Fibroblast of skin of right quadriceps (primary cell): ENCODE measurements at places on chromosomes 2 and 18.
A peak's percentile ranks its signal among the peaks of the same experiment; 100 is the strongest.

DNA sequence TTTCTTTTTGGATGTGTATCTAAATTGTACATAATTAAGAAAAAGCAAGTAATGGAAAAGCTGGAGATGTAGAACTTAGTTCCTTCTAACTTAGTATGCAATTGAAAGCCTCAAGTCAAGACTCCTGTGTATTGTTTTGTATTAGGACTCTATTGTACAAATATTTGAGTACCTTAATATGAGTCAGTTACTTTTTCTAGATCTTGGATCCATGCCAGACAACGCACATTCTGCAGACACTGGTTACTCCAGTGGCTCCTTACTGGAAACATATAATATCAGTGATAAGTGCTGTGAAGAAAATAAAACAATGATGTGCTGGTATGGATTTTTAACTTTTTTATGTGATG is 1.5 kb downstream of the SLC39A10 start:
- peak; percentile 80 for DNase-seq

- no peak for DNase-seq
These were observed 101.9 kb upstream of the CTDP1 start for GRCh38 chr18:79577451-79578395.

DNA sequence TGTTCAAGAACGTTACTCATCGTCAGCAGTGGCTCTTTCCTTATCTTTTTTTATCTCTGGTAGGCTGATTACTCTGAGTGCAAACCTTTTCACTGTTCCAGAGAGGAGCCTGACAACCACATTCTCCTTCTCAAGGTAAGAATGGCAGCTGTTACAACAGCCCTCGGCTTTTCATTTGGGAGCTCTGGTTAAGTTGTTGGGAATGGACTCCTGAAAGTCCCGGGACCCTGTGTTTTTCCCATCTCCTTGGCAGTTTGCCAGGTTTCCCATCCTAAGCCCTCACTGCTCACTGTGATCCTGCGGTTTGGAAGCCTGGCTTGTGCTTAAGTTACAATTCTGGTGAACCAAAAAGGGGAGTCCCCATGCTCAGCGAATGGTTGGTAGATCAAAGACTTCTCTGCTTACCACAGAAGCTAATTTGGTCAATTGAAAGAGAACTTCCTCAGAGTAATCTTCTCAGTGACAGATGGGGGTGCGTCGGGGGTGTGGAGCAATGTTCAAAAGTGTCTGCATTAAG is 122.3 kb downstream of the LYPD6B start:
- peak; percentile 58 for DNase-seq

DNA sequence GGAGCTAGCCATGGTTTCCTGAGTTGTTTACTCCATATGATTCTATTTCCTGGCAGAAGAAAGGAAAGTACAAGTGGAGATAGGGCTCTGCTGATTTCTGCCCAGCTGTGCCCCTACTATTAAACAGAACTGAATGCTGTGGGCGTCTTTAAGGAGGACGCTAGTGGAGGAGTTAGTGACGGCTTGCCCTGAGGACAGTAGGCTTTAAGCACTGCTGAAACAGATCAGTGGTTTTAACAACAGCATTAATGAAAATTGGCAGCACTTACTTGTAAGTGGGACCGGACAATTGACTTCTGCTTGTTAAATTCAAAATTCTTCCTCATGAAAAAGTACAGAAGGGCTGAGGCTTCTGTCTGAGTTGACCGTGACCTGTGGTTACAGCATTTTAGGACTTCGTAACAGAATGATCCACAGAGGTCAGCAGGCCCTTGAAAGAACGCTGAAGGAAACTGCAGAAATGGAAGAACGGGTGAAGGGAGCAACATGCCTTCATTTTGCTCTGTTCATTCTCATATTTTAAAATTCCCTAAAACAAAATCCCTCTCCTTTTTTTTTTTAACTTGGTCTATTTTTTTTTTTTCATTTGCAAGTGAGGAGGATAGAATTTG is 80.6 kb upstream of the CCDC195 start:
- no peak for DNase-seq
